ENCODE measurements at places on chromosomes 3 and 15.

DNA sequence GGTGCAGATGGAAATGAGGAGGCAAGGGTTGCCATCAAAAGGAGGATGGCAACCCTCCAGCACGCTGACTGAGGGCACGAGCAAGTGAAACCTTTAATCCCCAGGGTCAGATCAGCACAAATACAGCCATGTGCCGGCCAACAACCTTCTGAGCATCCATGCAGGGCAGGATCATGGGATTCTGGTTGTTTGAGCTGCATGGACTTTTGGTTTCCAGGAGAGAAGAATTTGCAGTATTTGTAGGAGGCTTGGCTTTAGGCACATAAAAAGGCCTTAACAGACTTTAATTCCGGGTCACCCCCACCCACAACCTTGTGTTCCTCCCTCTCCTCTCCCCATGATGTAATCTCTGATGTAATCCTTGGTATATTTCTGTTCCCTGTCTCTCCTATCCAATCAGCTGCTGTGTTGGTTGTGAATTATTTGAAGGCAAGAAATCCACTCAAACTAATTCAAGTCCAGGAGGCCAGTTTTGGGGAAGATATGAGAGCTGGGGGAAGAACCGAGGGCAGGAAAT is 254.3 kb downstream of the SHQ1 start:
- DNase-seq: no peak

DNA sequence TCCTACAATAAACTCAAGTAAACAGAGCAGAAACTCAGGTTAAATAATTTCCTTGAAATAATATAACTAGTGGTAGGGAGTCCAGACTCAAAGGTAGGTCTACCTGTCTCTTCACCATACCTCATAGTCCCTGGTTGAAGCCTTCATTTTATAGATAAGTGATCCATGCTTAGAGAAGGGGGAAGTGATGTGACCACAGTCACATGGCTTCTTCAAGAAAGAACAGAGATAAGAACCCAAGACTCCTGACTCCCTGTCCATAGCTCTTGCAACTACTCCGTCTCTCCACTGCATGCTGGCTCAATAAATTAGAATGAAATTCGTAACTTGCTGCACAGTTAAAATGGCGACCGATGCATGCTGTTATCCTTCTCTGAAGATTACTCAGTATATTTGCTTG is 11.0 kb upstream of the C15orf61 start:
- no peak for DNase-seq

DNA sequence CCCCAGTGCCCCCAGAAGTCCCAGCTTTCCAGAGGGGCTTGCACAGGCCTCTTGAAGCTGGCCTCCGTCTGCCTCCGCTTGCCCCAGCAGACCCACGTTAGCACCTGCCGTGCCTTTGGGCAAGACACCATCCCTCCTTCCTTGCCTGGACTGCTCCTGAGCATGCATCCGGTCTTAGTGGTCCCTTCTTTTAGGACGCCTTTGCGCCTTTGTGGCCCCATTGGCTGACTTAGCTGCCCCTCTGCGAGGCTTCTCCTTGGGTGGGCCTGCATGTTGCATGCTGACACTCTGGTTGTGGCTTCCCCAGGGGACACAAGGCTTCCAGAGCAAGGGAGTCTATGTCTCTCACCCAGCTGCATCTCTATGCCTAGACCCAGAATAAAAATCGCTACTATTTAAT is 56.6 kb downstream of the RHCG start:
- no peak for DNase-seq

GRCh38 chr3:109952924-109953323 is 615.6 kb upstream of the DPPA4 start:
- DNase-seq: no peak

- DNase-seq: no peak
Measured at GRCh38 chr15:61750271-61751084, 309.8 kb downstream of the VPS13C start.

GRCh38 chr15:30030345-30030744 is 52.4 kb upstream of the GOLGA8J start:
- no peak for DNase-seq

DNA sequence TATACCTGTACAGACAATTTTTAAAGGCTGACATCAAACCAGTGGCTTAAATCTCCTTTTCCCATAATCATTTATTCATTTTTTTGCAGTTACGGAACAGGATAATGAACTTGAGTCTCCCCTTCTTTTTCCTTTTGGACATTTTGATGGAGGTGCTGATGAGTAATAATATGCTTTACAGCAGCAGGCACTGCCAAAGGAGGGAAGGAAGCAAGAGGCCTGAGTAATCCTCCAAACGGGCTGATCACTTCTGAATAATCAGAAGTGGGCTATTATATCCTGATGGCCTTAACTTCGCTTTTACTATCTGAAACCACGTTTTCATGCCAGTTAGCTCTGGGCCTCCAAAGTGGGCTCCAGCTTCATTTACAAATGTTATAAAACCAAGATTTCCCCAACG is 527.2 kb downstream of the FOXP1 start:
- no peak for DNase-seq

DNA sequence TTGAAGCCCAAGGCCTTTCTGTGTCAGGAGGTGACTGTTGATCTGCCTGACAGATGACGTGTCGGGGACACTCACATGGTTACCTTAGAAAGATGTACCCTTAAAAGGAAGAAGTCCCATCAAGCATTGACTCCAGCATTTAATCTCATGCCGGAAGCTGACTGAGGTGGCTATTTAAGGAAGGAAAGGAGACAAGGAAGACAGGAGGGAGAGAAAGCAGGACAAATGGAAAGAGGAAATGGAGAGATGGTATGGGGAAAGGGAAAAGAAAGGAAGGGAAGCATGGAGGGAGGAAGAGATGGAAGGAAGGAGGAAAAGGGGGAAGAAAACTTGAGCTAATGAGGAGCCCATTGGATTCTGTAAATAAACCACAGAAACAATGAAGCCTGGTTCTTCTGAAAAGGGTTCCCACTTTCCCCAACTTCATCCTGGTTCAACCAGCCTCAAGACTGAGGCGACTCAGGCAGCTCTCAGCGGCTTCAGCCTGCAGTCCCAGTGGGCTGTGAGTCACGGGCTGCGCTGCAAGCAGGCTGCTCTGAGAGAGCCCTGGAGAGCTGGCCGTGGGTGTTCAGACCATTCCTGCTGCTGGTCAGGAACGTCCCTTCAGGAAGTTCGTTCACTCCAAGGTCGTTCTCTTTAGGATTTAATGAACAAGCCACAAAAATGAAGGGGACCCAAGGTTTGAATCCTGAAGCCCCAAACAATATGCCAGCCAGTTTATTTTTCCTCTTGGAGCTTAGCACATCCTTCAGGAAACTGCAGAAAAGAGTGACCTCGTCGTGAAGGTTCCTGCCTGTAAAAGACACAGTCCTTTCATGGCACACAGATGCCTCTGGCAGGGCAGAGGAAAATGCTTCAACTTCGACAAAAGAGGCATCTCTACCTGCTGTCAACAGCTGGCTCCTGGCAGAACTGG is 69.6 kb upstream of the THBS1 start:
- no peak for DNase-seq

Measured in stimulated activated naive CD8-positive, alpha-beta T cell treated with anti-CD3 and anti-CD28 coated beads, Interleukin-15, amount 100 ng/mL, for 72 hours (primary cell).